Activated CD4-positive, alpha-beta T cell treated with anti-CD3 and anti-CD28 coated beads, Interleukin-2, Interleukin-4, amounts not matched to agents 100 ng/mL and 50 ng/mL, durations not matched to agents 16 hours and 8 hours (primary cell): ENCODE measurements at places on chromosomes 5 and 9.

DNA sequence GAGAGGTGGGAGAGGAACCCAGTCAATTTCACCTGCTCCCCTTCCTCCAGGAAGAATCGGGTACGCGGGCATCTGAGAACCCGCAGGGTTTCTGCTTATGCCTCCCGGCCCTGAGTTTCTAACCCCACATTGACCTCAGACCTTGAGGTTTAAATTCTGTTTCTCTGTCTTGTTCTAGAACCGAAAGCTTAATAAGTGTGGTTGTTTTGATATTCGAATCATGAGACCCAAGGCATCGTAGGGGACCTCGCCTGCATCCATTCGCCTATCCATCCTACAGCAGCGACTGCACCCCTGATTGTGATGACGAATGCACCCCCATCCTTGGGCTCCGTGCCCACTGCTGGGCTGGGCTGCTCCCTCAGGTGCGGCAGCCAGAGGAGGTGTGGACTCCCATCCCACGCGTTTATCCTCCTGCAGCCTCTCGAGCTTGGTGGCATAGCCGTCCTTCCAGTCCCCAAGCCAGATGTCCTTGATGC lies 80.8 kb upstream of the IER5L start:
- DNase-seq, result no peak

DNA sequence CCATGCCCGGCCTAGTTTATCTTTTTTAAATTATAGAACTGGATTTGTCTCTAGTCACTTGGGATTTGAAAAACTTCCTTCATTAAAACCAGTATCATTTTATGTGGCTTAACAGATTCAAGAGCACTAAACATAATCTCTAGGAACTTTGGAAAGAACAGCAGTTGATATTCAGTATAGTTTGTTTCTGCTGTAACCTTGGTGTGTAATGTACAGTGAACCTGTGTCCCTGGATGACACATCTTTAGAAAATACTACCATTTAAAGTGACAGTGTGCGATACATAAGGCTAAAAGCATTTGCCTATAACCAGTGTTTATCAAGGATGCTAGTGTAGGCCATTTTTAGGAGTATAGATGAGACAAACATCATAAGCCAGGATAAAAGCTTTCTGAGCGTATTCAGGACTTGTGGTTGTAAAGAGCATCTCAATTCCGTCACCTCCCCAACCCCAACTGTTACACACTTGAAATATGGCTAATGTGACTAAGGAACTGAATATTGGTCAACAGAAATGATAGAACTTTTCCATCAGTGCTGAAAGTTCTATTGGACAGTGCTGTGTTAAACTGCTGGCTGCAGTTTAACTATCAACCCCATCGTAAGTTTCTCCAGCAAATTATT lies 4.4 kb downstream of the SNX18 start:
- no peak for DNase-seq

DNA sequence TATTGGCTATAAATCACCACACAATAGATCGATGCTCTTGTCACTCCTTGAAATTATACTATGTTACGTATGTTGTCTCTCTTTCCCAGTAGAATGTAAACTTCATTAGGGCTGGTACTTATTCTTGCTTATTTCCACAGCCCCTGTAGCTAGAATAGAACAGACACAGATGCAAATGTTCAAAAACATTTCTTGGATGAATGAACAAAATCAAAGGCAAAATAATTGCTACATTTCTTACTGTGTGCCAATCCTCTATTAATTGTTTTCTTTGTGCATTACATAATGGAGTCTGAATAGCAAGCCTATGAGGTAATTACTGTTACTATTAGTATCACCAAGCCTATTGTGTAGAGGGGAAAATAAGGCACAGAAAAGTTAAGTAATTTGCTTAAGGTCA lies 725 bp upstream of the OR13C2 start:
- no peak for DNase-seq

DNA sequence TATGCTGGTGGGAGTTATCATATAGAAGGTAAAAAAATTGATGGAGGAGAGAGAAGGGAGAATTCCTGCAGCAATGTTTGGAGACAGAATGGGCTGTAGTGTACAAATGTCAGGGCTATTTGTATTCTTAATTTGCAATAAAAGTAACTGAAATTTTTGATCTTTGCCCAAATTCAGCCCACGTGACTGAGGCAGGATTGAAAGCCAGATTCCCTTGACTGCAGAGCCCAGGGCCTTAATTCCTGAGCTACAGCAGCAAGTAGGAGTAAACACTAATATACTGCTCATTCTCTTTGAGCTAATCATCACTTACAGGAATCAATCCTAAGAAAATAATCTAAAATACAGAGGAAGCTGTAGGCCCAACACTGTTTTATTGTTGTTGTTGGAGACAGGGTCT lies 5.2 kb upstream of the ANXA6 start:
- DNase-seq, result no peak

GRCh38 chr9:127154390-127155191 lies 32.2 kb upstream of the ANGPTL2 start:
- DNase-seq, result peak; percentile 80

DNA sequence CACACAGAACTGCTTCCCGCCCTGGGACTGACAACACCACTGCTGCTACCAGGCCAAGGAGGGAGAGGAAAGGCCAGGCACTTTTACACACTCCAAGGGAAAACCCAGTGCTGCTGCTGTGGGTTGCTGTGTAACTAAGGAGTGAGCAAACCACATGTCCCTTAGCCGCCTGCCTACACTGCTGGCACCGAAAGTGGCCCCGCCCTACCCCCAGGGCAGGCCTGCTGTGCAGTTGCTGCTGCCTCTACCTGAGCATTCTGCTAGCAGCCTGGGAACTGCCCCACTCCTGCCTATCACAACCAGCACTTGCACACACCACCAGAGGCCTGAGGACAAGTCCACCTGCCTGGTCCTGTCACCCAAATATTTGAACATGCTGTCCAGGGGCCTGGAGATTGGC lies 740.9 kb downstream of the DTWD2 start:
- DNase-seq, result no peak

- DNase-seq, result no peak
Measured at GRCh38 chr9:98037357-98037756, 19.2 kb upstream of the NANS start.

DNA sequence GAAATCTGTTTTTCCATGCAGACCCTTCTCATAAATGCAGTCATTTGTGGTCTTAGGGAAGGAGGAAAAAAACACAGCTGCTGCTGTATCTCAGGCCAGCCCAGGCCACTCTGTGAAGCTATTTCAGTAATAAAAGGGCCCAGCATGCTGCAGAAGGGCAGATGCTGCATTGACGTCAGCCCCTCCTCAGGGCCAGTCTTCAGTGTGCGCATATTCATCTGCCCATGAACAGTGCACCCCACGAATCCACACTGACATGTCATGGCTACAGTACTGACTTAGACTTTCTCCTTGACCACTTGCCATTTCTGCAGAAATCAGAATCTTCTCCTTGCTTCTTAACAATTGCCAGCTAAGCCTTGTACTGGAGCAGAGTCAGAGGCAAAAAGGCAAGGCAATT lies 304.7 kb downstream of the GABRG2 start:
- no peak for DNase-seq

- no peak for DNase-seq
Measured at GRCh38 chr9:76321195-76321828, 72.9 kb downstream of the RFK start.

GRCh38 chr9:98635374-98635773 lies 73.4 kb downstream of the GABBR2 start:
- no peak for DNase-seq
